GM12864 (cell line): ENCODE measurements at places on chromosomes 2 and 18.

GRCh38 chr2:108632332-108633160, 86.7 kb upstream of the RANBP2 start:
- no peak for DNase-seq

GRCh38 chr2:40625849-40626248, 174.0 kb upstream of the SLC8A1 start:
- no peak for DNase-seq

DNA sequence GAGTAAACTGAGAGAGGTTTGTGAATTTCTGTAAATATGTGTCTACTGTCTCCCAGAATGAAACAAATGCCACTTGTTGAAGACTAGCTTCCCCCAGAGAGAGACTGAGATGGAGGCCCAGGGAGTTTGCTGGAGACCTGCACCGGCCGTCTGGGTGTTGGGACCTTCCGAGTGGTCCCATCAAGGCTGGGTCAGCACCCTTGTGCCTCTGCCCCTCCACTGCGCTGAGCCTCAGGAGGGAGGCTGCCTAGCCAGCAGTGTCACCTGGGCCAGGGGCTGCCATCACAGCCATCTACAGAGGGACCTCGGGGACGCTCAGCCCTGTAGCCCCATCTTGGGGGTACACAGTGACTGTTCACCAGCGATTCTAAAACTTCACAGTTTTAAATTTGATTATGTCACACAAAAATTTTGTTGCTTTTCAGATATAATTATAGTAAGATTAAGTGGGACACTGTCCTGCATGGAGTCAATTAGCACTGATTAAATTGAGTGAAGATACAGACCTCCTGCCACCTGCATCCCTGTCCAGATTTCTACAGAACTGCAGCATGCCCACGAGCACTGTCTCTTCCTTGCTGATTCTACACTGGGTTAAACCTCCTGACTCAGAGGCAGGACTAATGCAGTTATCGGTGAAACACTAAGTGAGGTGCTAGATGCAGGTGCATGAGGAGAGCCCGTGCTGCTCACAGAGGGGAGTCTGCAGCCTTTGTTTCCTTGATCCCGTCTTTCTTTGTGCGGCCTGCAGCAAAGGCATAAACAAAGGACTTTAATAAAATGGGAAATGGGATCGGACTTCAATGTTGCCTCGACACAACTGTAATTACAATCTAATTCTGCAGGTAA, 50.5 kb downstream of the TMEM18 start:
- DNase-seq: no peak

DNA sequence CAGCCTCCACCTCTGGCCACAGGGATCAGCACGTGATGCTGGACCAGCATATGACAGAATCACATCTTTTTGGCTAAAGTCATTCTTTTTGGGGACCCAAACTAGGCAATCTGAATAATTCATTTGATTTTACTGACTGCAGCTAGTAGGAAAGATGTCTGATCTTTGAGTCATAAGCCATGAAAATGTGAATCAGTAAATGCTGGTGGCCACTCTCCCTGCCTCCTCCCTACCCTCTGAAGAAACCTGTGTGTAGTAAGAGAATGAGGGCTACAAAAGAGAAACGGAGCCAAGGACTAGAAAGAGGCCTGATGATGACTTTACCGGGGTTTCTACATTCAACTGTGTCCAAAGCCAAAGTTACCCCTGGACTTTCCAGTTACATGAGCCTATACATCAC, 10.1 kb upstream of the LRPPRC start:
- DNase-seq: no peak

DNA sequence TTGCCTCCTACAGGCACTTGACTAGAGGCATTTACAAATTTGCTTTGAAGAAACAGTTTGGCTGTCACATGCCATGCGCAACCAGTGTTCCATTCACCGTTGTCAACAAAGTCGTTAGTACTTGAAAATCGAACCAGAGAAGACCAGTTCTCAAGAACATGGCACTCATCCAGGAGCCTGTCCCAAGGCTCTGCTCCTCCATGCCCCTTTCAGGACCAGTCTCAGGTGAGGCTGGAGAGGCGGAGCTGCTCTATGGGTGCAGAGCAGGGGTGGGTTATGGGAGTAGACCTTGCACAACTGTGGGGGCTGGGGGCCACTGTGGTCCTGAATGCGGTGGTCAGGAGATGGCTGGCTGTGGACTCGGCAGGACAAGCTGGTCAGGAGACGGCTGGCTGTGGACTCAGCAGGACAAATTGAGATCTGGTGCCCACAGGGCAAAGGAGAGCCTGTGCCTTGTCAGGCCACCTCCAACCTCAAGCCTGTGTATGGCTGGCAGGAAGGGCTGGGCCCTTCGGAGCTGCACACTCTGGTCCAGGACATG, 12.3 kb upstream of the ATP9B start:
- no peak for DNase-seq

GRCh38 chr2:65267008-65267407, 39.4 kb downstream of the ACTR2 start:
- DNase-seq: no peak

DNA sequence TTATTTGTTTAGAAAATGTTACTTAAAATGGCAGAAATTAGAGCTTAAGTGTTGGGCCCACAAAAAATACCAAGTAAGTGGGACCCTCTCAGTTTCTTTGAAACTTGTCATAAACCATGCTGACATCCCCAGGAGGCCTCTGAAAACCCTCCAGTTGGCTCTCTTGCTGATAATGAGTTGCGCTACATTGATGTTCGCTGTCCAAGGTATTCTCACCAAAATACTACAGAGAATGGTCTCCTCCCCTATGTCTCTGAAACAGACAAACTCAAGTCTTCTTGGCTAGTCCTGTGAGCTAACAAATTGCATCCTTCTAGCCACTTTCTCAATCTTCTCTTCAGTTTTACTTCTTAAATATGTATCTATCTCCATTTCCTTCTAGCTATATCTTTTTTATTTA, 669.4 kb downstream of the IRS1 start:
- no peak for DNase-seq

- no peak for DNase-seq
Measured at GRCh38 chr2:224903621-224904020, 138.6 kb downstream of the DOCK10 start.

DNA sequence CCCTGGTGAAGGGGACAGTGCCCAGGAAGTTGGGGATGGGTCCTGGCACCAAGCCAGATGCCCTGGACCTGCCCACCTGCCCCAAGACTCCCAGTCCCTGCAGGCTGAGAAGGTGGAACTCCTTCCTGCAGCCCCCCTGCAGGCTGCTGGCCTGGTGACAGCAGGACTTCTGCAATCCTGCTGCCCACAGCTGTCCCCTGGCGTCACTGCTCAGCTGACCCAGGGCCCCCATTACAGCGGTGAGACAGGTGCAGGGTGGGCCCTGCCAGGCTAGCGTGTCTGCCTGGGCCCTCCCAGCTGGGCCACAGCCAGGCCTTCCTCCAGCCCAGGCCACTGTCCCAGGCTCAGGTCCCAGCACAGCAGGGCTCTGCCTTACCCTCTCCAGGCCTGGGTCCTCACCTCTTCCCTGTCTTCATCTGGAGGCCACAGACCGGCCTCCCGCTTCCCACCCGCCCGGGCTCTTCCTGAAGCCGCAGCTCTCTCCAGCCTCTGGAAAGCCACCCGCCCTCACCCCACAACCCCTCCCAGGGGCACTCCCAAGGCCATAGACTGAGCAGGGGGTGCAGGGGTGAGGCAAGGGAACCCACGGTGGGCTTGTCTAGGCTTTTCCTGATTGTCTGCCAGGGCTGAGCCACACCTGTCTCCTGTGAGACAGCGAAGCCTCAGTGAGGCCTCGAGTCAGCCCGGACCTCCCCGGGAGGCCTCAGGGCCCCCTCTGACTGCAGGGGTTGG, 8.8 kb upstream of the ERFE start:
- no peak for DNase-seq

DNA sequence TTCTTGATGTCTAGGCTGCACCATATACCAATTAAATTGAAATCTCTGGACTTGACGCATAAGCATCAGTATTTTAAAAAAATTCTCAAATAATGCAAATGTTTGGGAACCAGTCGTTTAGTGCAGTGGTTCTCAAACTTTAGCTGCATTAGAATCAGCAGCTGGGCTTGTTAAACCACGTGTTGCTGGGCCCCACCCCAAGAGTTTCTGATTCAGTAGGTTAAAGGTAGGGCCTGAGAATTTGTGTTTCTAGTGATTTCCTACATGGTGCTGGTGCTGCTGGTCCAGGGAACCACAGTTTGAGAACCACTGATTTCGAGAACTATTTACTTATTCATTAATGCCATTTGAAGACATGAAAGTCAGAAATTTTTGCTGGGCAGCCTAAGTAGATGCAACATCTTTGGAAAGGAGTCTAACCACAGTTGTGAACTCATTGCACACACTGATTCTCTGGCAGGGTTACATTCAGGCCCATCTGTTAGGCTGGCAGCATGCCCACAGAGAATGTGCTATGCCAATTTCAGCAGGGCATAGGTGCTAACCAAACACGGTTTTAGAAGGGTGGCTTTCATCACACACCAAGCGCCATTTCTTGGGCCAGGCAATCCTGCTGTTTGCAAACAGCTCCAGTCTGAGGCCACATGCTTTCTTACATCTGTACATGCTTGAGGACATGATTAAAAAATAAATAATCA, 26.4 kb upstream of the ATP5MC3 start:
- no peak for DNase-seq

DNA sequence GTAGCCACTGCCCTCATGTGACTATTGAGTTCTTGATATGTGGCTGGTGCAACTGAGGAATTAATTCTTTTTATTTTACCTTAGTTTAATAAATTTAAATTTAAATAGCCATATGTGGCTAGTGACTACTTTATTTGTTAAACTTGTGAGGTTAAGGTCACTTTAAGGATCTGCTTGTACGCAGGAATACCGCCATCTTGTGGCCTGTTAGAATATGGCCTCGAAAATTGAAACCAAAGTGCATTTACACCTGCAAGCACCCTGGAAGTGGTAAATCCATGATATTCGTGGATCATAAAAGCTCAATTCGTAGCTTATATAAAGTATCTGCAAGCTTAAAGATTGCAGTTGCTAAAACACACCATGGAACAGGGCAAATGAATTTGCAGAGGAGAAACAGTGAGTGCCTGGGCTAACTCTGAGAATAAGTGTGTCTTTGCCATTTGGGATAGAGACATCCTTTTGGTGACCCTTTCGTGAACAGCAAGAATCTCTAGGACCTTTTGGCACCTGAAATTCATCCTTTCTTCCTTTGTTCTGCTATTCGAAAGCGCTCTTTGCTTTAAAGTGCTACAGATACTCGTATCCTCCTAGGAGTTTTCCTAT, 59.9 kb upstream of the REG3A start:
- peak; percentile 37 for DNase-seq

GRCh38 chr2:38602136-38602731, 494 bp downstream of the HNRNPLL start:
- DNase-seq: no peak

- DNase-seq: no peak
Measured at GRCh38 chr2:69490486-69490885, 53.3 kb upstream of the NFU1 start.

DNA sequence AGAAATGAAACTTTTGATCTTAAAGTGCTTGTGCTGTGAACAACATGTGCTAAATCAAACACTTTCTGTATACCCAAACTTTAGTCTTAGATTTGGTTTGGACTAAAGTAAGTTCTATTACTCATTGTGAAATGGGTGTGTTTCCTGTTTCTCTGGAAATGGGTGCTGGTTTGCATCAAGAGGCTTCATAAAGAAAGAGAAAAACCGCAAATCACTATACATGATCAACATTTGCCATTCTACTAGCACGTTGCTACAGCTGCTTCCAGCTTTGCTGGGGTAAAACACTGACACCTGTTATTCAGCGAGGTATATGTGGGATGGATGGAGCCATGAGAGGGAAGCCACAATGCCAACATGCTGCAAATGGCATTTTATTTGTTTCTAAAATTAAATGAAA, 547.0 kb upstream of the ACVR2A start:
- peak; percentile 95 for DNase-seq

DNA sequence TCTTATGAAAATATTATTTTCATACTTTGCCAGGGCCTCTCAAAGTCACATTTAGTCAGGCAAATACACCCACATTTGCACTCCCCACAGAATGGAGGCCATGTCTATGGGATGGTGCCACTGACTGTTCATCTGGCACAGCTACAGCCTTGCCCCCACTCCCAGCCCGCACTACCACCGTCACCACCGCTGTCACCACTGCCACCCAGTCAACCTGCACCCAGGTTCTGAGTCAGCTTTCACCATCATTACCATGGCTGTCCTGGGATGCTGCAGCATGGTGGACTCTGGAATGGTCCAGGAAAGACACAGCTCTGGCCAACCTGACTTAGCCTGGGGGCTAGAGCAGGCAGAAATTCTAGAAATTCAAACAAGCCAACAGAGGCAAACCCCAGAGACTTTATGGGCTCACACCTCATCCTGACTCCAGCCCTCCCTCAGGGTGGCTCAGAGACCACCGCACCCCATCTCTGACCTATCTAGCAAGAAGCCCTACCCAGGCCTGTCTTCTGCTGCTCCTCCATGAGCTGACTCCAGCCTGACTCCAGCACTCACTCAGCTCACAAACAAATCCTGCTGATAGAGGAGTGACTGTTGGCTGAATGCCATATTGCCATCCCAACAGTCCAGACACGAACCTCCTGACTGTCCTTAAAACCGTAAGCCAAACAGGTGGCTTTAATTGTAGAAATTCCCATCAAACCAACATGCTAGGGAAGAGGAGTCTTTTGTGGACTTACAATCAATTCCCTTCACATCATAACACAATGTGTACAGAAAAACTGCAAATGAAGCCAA, 28.0 kb downstream of the DNER start:
- DNase-seq: no peak

GRCh38 chr2:152173831-152174230, 1.7 kb downstream of the STAM2 start:
- DNase-seq: no peak

- DNase-seq: no peak
Measured at GRCh38 chr2:127330753-127331152, 36.8 kb upstream of the ERCC3 start.

- no peak for DNase-seq
Measured at GRCh38 chr2:120344214-120344975, 1.5 kb upstream of the INHBB start.

DNA sequence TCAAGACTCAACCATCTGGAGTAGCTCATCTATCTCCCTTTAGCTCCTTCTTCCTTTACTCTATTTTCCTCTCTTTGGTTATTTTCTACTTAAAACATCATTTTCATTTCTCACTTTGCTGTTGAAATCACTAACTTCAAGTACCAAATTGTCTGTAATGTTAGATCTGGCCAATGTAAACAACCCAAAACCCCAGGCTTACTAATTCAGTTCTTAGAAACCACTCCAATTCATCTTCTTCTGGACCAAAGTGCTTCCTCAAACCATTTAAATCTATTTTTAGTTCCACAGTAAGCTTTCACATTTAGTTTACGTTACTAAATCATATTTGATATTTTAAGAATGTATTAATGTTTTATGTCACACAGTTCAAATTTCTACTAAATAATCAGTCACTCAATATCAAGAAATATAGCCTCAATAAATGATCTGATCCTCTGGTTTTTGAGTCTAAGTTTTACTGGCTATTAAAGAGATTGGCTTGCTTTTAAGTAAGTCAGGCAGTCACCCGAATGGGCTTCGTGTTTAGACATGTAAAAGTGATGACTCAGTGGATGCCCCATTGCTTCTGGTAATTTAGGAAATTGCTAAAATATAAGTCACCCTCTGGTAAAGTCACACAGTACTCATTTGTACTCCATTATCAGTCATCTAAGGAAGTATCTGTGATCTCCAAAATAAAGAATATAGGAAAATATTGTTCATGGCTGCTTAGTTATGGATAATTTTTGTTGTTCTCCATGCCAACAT, 527.2 kb upstream of the SOX11 start:
- no peak for DNase-seq
